ENCODE measurements at places on chromosomes 5 and 9.
A peak's percentile ranks its signal among the peaks of the same experiment; 100 is the strongest.

DNA sequence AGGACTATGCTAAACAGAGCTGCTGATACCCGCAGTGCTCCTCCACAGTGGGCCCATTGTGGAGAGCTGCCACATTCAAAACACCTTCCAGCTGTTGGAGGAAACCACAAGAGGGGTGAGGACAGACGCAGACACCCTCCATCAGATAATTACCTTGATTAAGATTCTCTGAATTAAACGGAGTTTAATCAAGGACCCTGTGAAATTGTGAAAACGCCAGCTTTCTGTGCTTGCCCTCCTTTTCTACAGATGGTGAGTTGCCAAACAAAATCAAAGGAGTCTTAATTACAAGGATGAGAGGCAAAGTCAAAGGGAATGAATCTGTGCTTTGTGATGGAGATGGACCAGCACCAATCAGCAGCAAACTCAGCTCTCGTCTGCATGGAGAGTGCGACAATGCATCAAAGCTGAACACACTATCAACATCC lies 596.1 kb downstream of the ELAVL2 start:
- DNase-seq: no peak

DNA sequence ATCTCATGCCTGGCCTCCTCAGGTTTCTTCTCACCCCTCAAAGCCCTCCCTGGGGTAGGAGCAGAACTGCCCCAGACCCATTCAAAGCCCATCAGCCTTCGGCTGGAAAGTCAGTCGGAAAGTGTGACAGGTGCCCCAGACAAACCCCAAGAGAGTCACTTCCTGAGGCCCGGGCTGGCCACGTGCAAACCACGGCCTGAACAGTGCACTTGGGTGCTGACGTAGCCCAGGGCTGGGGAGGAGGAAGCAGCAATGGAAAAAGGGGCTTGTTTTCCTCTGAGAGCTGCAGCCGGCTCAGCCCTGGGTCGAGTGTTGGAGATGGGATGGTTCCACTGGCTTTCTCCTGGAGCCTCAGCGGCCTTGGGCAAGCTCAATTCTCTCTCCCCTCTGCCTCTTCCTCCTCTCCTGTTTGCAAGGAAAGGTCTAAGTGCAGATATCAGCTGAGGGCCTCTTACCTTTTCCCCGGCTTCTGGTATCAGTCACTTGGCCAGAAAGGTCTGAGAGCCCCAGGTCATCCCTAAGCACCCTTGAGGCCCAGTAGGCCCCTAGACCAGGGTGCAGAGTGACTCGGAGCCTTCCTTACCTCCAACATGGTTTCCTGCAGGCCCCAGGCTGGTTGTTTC lies 5.9 kb upstream of the EGR1 start:
- DNase-seq: no peak

- DNase-seq: peak; percentile 0
Observed at GRCh38 chr9:34010979-34011378, 37.7 kb downstream of the UBAP2 start.

- peak; percentile 31 for DNase-seq
Observed at GRCh38 chr5:139747583-139748504, 47.8 kb upstream of the PSD2 start.

- peak; percentile 10 for DNase-seq
Observed at GRCh38 chr5:132272311-132273210, 15.1 kb downstream of the PDLIM4 start.

- no peak for DNase-seq
Observed at GRCh38 chr9:114112778-114113584, 13.9 kb upstream of the KIF12 start.

- DNase-seq: no peak
Observed at GRCh38 chr5:63050916-63051315, 472.3 kb downstream of the LRRC70 start.

- DNase-seq: no peak
Observed at GRCh38 chr9:16543686-16544085, 326.8 kb downstream of the BNC2 start.

- DNase-seq: peak; percentile 90
Observed at GRCh38 chr9:136799854-136800657, 3.9 kb downstream of the CCDC183 start.

- DNase-seq: no peak
Observed at GRCh38 chr9:124800306-124801259, 23.6 kb downstream of the OLFML2A start.

- no peak for DNase-seq
Observed at GRCh38 chr9:110801426-110801825, 132.8 kb downstream of the MUSK start.

GRCh38 chr5:178129296-178129695 lies 1.5 kb upstream of the RMND5B start:
- DNase-seq: no peak

DNA sequence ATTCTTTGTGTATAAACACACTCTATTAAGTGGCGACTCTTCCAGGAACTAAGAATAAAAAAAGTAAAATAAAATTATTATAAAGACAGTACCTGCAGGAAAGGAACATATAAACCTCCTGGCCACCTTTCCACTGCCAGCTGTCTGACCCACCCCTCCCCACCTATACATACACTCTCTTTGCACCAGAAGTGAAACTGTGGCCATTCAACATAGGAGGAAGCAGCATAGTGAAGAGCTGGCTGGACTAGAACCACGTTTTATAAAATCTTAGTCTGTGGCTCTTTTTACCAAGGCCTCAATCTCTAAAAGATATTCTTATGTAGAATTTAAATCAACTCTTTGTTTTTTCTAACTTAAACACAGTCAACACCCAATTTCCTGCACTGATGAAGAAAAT lies 289.6 kb downstream of the GABRB2 start:
- DNase-seq: no peak

DNA sequence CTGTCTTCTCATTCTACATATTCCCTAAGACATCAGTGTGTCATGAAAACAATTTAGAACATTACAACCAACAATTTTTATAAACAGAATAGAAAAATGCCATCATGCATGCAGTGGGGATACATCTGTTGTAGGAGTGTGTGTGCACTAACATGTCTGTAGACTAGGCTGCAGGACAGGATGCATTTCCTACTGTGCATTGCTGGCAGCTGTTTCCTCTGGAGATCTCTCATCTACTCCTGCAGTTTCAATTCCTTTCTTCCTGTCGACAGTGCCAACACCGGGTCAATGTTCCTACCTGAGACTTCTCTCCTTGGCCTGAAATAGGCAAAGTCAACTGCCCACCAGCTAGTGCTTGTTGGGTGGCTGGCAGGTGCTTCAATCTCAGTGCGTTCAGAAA lies 69.8 kb downstream of the ANKH start:
- DNase-seq: no peak

DNA sequence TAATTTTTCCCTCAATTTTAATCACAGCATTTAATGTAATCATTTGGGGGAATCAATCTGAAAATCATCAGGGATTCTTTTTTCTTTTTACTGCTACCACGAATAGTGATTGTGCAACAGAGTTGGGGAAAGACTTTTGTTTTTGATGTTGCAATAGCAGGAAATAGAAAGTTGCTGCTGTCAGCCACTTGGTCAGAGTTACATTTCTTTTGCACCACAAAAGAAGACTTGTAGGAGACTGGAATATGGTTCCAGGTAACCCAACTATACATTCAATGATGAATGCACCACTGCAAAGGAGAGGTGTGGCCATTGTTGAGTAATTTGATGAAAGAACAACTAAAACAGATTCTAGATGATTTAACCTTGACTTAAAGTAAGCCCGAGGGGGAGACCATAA lies 46.3 kb upstream of the PALM2AKAP2 start:
- DNase-seq: no peak

- no peak for DNase-seq
Observed at GRCh38 chr5:111656580-111656979, 100.4 kb downstream of the NREP start.

- no peak for DNase-seq
Observed at GRCh38 chr9:91028166-91028827, 226.7 kb downstream of the SYK start.

DNA sequence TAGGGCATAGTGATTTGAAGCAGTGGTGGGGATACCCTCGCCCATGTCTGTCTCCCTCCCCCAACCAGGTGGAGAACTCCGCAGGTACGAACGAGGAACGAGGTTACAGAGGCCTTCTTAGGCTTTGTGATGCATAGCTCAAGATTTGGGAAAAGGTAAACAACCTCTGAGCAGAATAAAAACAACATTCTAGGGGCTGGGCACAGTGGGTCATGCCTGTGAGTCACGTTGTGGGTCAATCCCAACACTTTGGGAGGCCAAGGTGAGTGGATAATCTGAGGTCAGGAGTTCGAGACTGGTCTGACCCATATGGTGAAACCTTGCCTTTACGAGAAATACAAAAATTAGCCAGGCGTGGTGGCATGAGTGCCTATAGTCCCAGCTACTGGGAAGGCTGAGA lies 3.6 kb upstream of the LCP2 start:
- DNase-seq: no peak

- no peak for DNase-seq
Observed at GRCh38 chr5:41790038-41790776, 80.0 kb downstream of the OXCT1 start.

- DNase-seq: no peak
Observed at GRCh38 chr5:66739951-66740350, 143.8 kb downstream of the MAST4 start.

DNA sequence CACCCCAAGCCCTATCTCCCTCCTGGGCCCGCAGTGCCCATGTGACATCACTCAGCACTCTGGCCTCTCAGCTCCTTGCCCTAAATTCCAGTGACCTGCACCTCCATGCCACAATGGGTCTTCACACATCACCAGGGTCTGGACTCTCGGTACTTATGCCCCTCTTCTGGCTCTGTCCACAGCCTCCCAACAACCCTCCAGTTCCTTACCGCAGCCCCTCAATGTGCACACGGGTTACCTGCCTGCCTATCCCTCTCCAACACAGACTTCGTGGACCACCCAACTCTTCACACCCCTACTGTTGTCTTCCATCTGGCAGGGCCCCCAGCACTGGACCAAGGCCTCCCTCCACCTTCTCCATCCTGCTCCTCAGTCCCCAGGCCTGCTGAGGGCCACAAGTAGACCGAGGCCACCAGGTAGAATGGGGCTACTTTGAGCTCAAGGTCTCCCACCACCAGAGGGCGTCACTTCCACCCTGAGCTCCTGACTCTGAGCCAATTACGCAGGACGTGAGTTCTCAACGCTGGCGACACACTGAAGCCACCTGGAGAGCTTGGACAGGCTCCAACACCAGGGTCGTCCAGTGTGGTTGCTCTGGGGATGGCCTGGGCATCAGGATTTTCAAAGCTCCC lies 172.1 kb downstream of the GABBR2 start:
- DNase-seq: peak; percentile 17

All from COR-L47 (cell line).